NCI-H1048 (cell line): ENCODE measurements at places on chromosomes 11 and 22.

GRCh38 chr11:96341211-96342013 is 1.6 kb downstream of the MAML2 start:
- no peak for DNase-seq

- peak; percentile 7 for DNase-seq
These were observed 21.9 kb upstream of the POLD3 start for GRCh38 chr11:74570266-74571061.

DNA sequence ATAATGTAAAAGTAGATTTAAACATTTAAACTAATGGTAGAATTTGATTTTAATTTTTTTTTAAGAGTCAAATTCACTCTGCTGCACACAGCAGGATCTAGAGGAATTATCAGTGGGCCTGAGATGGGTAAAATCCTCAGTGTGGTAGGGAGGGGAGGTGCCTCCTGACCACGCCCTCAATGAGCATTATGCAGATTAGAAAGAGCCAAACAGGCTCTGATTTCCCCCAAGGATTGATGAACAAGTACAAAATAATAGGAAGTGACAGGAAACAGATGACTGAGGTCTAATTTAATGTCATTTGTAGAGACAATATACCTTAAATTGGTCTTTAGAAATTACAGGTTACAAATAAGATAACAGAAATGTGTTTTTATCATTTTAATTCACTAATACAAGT is 155.2 kb downstream of the DCDC1 start:
- DNase-seq: no peak

DNA sequence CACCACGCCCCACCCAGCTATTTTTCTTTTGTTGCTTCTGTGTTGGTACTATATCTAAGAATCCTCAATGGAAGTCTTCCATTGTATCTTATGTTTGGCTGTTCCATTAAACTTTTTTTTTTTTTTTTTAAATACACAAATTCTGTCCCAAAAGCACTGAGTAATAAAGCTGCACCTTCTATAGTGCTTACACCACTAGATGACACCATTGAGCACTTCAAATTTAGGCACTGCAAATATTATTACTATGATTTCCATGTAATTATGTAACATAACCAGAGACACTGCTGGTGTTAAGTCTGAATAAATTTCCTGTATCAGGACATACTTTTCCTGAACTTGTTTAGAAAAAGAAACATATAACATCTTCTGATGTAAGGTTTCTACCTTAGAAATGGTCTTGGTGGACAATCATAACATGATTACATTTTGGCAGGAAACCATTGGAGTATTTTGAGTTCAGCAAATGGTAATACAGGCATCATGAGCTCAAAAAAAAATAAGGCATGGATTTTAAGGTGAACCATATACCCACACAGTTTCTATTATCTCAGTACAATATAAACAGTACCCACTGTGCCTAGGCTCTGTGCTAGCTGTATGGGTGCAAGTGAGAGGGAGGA is 110.5 kb downstream of the ATG16L2 start:
- DNase-seq: no peak
